Hematopoietic multipotent progenitor cell (in vitro differentiated cells): ENCODE measurements at places on chromosomes 5 and 9. TPM values are rescaled to one million over a fixed set of nuclear protein-coding genes. Genes with fewer than 3 reads are reported as not detected.

The KCNN2 gene
- under 0.01 TPM for total RNA-seq

GRCh38 chr5:53066088-53066487 lies 43.5 kb downstream of the MOCS2 start:
- no peak for DNase-seq

- DNase-seq, result no peak
Observed at GRCh38 chr9:95551406-95551805, 34.6 kb upstream of the PTCH1 start.

The CNTFR gene
- total RNA-seq, result not detected

DNA sequence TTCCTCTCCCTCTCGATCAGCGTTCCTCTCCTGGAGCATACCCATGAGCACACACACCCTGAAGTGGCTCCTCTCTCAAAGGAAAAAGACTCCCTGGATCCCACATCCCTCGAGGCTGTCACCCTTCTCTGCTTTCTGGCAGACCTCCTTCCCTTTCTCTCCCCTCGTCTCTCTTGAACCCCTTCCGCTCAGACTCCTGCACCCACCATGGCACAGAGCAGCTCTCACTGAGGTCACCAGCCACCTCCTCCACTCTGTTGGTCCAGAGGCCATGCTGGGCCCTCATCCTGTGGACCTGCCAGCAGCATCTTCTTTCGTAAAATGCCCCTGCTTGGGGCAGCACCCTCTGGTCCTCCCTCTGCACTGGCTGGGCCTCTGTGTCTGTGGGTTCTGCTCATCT lies 5.7 kb downstream of the B4GALT7 start:
- DNase-seq, result no peak
